Cardiac muscle cell (in vitro differentiated cells and primary cell): ENCODE measurements at places on chromosomes 16 and 17. TPM values are rescaled to one million over a fixed set of nuclear protein-coding genes. Genes with fewer than 3 reads are reported as not detected.

- no peaks in the 10 kb centered on the region for H3K4me1 ChIP-seq
- no peaks in the 10 kb centered on the region for H3K27me3 ChIP-seq
- H3K4me3 ChIP-seq = no peak overlapping the region
- H3K36me3 ChIP-seq = peaks cover 5% of the 10 kb centered on the region
- H3K27ac ChIP-seq = no peak overlapping the region
- peak; percentile 45 for DNase-seq
These were observed 23.6 kb downstream of the CENPV start for GRCh38 chr17:16329519-16330271.

GRCh38 chr17:1008008-1008761 is 11.3 kb downstream of the TIMM22 start:
- H3K27me3 ChIP-seq = no peaks in the 10 kb centered on the region

- DNase-seq = no peak
- peaks cover 4% of the 10 kb centered on the region for H3K36me3 ChIP-seq
- no peak overlapping the region for H3K27ac ChIP-seq
- no peak overlapping the region for H3K4me3 ChIP-seq
These were observed 14.5 kb downstream of the MAP2K3 start for GRCh38 chr17:21298983-21299519.

DNA sequence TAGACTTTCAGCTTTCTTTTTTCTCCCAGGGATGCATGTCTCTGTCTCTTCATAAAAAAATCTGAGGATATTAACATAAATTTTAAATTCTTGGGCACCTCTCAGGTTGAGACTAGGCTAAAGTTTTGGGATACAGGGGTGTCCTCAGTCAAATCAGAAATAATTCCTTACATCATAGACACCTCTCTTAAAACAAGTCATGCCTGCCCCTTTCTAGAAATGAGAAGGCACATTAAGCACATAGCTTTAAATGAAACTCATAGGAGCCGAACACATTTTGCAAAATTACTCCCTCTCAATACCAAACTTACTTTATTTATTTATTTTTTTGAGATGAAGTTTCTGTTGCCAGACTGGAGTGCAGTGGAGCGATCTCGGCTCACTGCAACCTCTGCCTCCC is 67.3 kb upstream of the BCAR1 start:
- H3K27ac ChIP-seq = no peak overlapping the region
- H3K27me3 ChIP-seq = no peaks in the 10 kb centered on the region
- no peaks in the 10 kb centered on the region for H3K36me3 ChIP-seq

DNA sequence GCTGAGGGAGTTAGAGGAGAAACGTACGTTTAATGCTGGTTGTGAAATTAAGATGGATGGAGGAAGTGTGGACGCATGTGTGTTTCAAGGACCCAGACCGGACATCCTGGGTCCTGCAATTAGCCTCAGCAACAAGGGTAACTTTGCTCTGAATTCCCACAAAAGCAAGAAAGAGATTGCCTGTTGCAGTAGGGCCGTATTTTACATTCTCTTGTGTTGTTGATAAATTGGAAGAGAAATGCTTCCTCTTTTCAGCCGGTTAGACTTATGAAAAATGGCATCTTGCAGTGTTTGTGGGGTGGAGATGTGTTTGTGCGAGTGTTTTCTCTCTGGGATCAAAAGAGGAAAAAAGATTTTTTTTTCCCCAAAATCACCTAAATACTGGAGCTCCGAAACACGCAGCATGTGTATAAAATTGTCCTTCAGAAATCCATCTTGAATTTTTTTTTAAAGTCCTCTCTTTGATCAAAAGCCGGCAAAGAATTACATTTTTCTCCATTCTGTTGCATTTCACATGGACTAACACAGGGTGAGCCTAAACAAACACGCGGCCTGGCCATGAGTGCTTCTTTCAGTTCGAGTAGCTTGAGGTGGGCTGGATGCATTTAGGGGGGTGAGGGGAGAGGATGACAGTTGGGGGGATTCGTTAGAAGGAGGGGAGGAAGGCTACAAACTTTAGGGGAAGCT is 251.6 kb downstream of the C16orf95 start:
- peaks cover 6% of the 10 kb centered on the region for H3K4me1 ChIP-seq
- H3K36me3 ChIP-seq = no peaks in the 10 kb centered on the region
- H3K27me3 ChIP-seq = no peaks in the 10 kb centered on the region

- no peak overlapping the region for H3K4me3 ChIP-seq
- no peaks in the 10 kb centered on the region for H3K4me1 ChIP-seq
- H3K36me3 ChIP-seq = no peaks in the 10 kb centered on the region
These were observed 18.9 kb downstream of the TVP23A start for GRCh38 chr16:10799736-10800135.

TMEM100 gene
- 0.39 and 0.85 TPM in 2 replicates for total RNA-seq

KRT14 gene
- total RNA-seq = not detected in 2 replicates

KRTAP2-3 gene
- total RNA-seq = not detected in 2 replicates

ECI1 gene
- total RNA-seq = 137 and 197 TPM in 2 replicates

CCL2 gene
- total RNA-seq = 0.46 and 0.54 TPM in 2 replicates

PRSS53 gene
- total RNA-seq = 2.7 and 5.8 TPM in 2 replicates
